Fibroblast of pulmonary artery (primary cell): ENCODE measurements at places on chromosomes 12 and 14.

- no peak for DNase-seq
These were observed 4.7 kb downstream of the SRRM4 start for GRCh38 chr12:118986050-118986449.

GRCh38 chr14:81305743-81306142 lies 85.0 kb upstream of the GTF2A1 start:
- no peak for DNase-seq

- peak; percentile 65 for DNase-seq
These were observed 32.7 kb upstream of the SELPLG start for GRCh38 chr12:108666401-108666881.

DNA sequence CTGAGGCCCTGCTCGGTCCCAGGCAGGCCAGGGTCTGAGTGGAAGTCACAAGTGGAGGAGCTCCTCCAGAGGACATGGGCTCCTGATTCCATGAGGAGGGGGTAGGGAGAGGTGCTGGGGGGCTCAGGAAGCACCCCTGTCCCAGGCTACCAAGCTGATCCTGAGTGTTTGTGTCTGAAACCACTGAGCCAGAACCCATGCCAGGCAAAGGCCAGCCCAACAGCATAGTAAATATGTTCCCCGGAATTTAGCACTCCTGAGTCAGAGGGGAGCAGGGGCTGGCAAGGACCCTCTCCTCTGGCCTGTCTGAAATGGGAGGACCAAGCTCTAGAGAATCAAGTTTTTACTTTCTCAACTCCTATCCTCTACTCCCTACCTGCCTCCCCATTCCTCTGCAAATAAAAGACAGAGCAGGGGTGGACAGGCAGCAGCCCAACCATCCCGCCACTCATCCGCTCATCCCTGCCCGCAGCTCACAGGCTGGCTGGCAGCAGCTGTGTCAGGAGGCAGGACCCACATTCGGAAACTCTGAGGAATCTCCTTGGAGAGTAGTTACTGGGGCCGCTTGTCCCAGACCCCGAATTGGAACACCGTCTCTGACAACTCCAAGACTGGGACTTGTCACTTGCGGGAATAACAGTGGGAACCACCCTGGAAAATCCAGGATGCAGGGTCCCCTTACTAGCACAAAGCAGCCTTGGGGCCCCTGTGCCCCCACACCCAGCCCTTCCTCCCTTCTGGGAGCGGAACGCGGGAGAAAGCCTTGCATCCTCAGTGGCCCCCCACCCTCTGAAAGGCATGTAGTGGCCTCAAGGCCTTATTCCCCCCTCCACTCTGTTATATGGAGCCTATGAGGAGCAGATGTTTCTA lies 102.5 kb downstream of the ZFP36L1 start:
- DNase-seq: no peak

DNA sequence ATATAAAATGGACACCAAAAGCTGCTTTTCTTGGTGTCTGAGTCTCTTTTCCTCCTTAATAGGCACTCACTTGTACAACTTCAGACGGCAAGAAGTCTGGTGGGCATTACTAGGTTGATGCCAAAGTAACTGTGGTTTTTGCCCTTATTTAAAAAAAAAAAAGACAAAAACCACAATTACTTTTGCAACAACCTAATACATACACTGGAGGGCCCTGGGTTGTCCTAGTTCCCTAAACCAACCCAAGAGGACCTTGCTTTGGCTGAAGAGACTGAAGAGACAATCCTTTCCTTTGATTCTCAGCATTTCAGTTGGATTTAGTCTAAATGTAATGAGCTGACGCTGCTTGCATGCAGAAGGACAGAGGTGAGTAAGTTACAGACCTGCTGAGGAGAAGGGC lies 16.2 kb upstream of the PLEKHG3 start:
- DNase-seq: no peak

- peak; percentile 78 for DNase-seq
These were observed 7.8 kb upstream of the DTX1 start for GRCh38 chr12:113048716-113049127.
